ENCODE measurements at places on chromosomes 3 and 15. TPM values are rescaled to one million over a fixed set of nuclear protein-coding genes. Genes with fewer than 3 reads are reported as not detected.

- peak; percentile 49 for DNase-seq
Measured at GRCh38 chr3:46110701-46111493, 83.6 kb upstream of the XCR1 start.

DNA sequence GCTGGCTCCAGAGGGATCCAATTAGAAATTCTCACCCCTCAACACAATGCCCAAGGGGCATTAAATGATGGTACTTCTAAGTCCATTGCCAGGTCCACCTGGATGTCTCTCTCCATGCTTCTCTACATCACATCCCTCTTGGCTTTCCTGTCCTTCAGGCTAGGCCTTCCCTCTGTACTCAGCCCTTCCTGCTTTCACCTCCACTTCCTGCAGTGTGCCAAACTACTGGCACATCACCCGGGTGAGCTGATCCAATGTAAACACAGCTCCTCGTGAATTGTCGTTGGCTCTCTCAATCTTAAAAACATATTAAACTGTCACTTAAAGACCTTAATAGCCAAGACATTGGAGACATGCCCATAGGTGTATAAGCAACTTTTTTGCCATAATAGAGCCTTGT, 4.0 kb downstream of the LMCD1 start:
- DNase-seq, result no peak

DNA sequence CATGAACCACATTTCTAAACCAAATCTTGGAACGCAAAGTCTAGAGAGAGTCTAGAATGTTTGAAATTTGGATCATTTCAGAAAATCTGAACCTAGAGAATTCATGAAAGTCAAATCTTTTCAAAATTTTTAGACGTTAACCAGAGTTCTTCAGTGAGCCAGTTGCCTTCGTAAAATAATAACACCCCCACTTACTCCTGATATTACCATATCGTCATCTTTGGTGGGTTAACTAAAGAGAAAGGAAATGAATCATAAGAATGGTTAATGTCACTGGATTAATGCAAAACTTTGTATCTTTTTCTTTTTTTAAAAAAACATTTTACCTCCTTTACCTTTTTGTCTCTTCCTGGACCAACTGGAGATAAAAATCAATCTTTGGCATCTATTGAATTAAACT, 1.2 kb upstream of the ZBED2 start:
- DNase-seq, result no peak

DNA sequence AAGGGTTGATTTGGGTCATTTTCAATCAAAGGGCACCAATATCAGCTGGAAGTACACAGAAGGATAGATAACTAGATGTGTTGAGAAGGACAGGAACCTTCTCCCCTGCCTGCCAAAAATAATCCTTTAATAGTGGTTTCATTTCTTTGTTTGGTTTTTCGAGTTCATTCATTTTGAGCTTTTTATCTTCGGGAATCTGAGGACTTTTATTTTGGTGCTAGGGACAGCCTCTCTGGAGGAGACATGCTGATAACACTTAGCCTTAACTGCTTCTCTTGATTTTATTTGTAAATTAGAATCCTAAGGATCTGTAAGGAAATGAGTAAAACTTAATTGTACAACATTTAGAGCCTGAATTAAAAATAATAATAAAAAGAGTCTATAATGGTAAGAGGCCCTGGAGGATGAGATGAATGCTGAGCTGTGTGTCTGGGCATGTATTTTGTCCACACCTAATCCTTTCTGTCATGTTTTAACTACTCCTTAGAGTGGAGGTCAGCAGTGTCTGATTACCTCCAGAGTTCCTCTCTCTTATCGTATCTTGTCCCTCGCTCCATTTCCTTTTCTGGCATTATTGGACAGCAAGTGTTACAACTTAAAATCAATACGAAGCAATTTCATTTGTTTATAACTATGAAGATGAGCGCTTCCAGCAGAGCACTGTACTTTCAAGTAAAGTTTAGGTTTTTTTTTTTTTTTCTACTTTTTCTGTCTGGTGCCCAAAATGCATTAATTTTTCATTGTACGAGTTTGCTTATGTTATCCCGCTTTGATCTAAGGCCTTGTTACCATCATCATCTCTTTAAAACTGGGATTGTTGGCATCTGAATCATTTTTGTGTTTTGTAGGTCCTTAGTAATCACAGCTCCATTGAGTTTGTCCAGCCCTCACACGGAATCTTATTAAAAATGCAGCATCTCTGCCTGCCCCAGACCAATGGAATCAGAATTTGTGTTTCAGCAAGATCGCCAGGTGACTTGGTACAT, 22.8 kb downstream of the PTPRG start:
- DNase-seq, result no peak

GRCh38 chr15:44813231-44813630, 76.9 kb downstream of the TRIM69 start:
- no peak for DNase-seq

DNA sequence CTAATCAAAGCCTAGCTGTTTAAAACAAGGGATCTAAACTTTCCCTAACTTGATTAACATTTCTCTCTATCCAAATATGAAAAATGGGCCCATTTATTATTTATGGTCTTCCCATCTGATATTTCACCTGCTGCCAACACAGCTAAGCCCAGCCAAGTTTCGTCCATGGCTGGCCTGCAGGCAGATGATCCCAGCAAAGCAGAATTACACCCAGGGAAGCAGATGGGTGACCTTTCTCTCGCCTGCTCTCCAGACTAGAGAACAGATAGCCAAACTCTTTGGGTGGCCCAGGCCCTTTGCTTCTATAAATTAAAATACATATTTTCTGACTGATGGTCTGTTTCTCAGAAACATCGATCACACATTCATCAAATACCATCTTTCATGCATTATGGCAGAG, 1038.8 kb downstream of the AGBL1 start:
- no peak for DNase-seq

DNA sequence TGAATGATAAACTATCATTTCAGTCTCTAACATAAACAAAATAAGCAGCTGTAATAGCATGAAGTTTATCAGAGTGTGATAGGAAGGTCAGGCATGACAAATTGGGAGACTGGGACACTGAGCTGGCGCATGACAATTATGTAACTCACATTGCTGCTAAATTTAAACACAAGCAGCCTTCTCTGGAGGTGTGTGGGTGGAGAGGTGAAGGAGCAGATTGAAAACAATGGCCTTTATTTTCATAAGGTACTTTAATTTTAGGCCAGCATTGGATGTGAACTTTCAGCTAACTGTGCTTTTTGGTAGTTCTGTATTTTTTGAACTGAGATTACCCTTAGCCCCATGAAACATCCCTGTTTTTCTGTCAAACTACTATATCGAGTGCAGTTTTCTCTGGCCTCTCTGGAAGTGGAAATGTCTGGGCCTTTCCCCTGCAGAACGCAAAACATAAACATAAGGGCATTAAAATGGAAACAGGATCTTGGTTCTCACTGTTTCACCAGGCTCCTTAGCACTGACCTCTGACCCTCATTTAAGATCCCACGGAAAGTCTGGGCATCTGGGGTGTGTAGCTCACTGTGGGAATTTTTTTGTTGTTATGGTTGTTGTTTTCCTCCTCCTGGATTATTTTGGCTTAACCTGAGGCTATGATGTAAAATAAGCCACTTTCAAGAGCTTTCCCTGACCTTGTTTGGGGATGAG, 160.1 kb upstream of the DPH6 start:
- DNase-seq, result peak; percentile 27

GRCh38 chr15:74790080-74790916, 8.4 kb downstream of the CSK start:
- peak; percentile 47 for DNase-seq

DNA sequence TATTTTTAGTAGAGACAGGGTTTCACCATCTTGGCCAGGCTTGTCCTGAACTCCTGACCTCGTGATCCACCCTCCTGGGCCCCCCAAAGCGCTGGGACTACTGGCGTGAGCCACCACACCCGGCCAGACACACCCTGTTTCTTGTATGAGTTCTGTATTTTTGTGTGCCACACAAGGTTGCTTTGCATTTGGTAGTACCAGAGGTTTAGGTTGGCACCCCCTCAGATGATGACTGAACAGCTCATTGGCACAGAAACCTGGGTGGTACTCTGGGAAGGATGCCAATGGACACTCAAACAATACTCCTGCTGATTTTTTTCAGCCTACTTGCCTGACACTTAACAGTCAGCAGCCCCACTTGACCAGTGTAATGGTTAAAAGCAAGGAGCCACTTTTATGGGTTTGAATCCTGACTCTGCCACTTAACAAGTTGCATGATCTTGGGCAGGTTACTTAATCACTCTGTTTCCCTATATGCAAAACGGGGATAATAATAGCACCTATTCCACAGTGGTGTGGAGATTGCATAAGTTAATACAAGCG, 39.2 kb upstream of the BCL2A1 start:
- DNase-seq, result no peak

DNA sequence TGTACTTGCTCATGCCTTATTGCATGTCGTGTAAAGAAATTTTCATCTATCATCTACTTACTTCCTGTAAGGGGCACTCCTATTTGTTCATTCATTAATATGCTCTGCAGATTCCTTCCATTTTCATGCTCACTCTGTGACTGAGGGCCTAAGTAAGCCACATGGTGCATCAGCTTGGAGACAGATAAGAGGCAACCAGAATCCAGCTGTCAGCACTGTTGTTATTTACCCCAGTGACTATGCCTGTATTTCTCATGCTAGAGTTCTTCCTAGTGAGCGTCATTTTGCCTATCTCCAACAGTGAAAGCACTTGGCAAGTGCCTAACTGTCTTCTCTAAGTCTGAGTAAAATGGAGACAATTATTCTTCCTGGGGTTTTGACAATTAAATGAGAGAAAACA, 124.8 kb upstream of the ABI3BP start:
- no peak for DNase-seq

- DNase-seq, result no peak
Measured at GRCh38 chr3:133890037-133890436, 5.6 kb downstream of the RAB6B start.

DNA sequence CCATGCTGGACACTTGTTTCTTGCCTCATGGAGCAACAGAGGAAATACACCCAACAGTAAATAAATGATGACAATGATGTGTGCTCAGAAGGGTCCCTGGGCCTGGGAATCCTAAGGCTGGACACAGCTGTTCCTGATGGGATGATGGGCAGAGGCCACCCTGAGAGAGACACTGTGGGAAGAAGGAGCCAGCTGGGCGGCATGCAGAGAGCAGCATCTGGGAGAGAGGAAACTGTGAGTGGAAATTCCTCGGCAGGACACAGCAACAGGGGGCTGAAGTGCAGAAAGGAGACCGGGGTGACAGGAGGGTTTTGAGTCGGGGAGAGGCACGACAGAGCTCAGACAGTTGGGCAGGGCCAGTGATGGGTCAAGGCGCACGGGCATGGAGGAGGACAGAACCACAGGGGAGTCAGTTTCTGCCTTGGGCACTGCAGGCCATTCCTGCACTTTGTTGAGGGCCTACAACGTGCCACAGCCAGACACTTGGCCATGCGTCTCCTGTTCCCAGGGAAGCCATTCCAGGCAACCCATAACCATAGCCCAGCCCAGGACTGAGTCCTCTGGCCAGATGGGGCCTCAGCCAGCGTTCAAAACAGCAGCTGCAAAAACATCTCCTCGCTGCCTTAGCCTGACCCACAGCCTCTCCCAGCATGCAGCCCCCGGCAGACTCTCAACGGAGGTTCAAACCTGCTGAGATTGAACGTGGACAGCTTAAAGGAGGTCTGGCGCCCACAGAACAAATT, 36.7 kb upstream of the SLC6A1 start:
- no peak for DNase-seq

DNA sequence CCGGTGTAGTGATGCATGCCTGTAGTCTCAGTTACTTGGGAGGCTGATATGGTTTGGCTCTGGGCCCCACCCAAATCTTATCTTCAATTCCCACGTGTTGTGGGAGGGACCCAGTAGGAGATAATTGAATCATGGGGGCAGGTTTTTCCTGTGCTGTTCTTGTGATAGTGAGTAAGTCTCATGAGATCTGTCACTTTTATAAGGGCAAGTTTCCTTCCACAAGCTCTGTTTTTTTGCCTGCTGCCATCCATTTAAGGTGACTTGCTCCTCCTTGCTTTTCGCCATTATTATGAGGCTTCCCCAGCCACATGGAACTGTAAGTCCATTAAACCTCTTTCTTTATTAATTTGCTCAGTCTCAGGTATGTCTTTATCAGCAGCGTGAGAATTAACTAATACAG, 566.7 kb upstream of the NECTIN3 start:
- DNase-seq, result no peak

GRCh38 chr3:192091831-192092230, 630.9 kb downstream of the PYDC2 start:
- DNase-seq, result no peak

- no peak for DNase-seq
Measured at GRCh38 chr3:122247087-122247824, 63.8 kb downstream of the CASR start.

- no peak for DNase-seq
Measured at GRCh38 chr15:81473177-81473576, 99.2 kb upstream of the TMC3 start.

DNA sequence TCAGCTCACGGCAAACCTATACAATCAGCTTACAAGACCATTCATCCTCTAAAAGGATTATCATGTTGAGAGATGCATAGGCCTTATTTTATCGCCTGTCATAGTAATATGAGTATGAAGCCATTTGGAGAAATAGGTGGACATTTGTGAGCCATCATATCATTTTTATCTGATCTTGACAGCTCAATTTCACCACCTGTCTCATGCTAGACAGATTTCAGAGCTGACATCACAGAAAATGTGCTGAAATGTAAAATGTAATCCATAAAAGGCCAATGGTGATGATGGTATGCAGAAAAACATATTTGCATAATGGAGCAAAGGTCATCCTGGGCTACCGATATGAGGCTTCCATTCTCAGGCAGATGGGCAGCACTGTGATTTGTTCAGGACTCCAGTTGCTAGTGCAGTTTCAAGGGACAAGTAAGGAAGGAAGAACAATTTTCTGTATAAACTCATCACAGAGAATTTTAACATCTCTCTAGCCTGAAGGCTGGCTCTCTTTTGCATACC, 221.5 kb downstream of the ULK4 start:
- DNase-seq, result no peak

DNA sequence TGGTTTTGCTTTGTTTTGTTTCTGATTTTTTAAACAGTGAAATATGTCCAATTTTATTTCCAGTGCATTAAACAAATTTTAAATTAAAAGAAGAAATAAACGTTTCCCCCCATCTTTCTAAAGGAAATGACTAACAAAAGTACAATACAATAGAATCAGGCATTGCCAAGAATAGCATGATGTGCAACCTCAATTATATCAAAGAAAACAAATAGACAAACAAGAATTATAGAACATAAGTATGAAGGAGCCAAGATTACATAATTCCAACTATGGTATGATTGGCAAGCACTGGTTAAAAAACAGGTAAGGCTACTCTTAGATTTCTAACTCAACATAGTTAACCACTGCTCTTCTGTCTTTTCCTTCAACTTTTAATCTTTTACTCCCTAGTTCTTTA, 26.4 kb downstream of the TIGIT start:
- DNase-seq, result no peak

- DNase-seq, result no peak
Measured at GRCh38 chr3:103006526-103007183, 571.8 kb downstream of the ZPLD1 start.

The POLQ gene
- total RNA-seq, result 2.3 TPM

The BTD gene
- total RNA-seq, result 10.4 TPM

The TLE3 gene
- 36.0 TPM for total RNA-seq

The PLCH1 gene
- 12.8 TPM for total RNA-seq

The AHSG gene
- total RNA-seq, result not detected

The EHHADH gene
- not detected for total RNA-seq

The IL20RB gene
- total RNA-seq, result 0.25 TPM

The GOLGA8J gene
- not detected for total RNA-seq
